ENCODE measurements at places on chromosomes 7 and 10.

- no peak for DNase-seq
These were observed 6.6 kb downstream of the GDF10 start for GRCh38 chr10:47306387-47307210.

DNA sequence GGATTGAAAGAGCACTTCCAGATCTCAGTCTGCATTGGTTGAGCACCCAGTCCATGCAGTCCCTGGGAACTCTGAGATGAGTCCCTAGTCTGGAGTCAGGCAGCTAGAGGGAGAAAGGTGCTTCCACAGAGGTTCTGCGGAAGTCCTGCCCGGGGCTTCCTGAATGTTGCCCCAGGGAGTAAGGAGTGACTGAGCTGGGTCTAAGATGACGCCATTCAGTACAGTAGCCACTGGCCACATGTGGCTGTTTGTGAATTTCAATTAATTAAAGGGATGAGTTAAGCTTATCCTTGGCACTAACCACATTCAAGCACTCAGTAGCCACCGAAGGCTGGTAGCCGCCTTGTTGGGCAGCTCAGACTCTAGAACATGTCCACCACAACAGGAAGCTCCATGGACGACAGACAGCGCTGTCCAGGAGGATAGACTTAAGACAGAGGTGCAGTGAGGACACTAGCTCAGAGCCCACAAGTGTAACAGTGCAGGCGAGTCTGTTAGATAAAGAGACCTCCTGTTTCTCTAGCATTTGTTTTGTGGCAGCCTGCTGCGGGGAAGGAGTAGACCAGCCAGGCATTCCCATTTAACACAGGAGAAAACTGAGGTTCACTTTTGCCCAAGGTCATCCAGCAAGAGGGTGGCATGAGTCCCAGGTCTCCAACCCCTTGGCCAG, 101.6 kb upstream of the PPIF start:
- DNase-seq = no peak

- no peak for DNase-seq
These were observed 12.3 kb downstream of the HYCC1 start for GRCh38 chr7:23001610-23002009.

DNA sequence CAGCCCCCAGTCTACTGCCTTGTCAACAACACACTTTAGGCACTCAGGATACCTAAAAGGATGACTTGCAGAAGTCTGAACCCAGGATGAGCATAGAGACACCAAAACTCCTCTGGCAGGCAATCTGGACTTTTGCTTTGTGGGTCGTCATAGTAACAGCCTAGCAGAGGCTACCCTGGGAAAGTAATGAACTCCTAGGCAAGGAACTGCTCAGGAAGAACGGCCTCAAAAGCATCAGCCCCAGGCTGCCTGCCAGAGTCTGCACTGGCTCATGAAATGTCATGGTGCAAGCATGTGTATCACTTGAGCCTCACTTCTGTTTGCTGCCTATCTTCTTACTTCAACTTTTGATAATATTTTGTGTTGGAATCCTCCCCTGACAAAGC, 715.1 kb downstream of the GRID1 start:
- DNase-seq = no peak

DNA sequence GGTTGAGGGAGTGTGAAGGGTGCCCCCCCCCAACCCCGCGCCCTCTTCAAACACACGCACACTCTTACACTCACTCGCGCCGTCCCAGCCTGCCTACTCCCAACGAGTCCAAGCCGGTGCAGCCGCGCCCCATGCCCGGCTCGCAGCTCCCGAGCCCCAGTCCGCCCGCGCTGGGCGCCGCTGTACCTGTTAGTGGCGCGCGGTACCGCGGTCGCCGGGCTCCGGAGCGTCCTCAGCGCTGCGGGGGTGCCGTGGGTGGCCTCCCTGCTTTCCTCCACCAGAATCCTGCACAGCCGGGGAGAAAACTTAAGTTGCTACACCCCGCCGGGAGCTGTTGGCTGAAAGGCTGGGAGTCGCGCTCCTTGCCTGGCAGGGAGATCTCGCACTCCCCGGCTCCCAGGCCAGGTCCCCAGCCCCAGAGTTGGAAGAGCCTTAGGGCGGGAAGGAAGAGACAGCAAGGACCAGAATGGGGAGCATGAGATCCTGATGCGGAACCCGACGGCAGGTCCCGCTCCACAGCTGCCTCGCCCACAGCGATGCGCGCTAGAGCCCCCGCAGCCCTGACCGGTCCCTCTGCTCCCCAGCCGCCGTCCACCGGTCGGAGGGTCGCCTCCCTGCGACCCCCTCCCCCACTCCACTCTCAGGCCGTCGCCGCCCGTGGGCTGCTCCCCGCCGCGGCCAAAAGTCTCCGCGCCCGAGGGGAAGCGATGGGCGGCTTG, 863 bp downstream of the ST8SIA6 start:
- no peak for DNase-seq

- DNase-seq = no peak
These were observed 857 bp downstream of the MEOX2 start for GRCh38 chr7:15685358-15686294.

DNA sequence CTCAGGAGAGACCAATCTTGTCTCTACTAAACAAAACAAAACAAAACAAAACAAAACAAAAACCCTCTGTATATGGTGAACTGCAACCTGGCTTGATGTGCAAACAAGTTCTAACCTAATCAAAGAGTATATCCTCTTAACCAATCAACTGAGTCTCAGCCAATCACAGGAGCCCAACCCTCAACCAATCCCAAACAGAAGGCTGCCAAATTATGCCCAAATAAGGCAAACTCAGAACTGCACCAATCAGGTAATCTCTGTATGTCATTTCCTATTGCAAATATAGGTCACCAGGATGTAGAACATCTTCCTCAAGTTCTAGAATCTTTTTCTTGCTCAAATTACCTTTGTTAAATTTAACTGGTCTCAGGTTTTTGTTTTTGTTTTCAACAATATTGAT, 5.2 kb downstream of the FAM133B start:
- no peak for DNase-seq

DNA sequence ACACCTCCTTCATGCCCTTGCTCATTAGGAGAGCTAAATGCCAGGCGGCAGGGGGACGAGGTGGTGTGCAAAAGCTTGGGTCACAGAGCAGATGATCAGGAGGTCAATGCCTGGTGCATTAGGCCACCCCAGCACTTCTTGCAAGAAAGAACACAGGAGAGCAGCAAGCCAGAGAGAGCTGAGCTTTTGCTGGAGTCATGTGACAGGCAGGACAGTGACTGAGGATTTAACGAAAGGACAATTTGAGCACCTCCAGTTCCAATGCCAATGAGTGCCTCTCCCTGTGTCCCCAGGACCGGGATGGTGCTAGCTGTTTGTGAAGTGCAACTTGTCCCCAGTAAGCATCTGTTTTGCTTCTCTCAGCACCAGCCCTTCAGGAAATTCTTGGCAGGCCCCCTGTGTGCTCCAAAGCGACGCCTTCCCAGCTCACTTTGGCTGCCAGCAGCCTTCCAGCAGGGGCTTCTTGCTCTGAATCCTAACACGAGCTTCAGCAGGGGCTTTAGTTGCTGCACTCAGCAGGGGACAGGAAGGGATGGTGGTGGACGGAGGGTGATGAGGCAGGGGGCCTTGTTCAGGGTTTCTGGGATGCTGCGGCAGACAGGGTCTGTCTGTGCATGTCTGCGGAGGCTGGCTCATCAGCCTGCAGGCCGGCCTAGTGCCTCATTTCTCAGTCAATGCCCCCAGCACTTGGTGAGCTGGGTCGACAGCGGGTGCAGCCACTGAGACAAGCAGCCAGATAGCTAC, 368.1 kb downstream of the RPS24 start:
- DNase-seq = no peak

GRCh38 chr7:2105917-2106316, 126.8 kb downstream of the MAD1L1 start:
- no peak for DNase-seq

DNA sequence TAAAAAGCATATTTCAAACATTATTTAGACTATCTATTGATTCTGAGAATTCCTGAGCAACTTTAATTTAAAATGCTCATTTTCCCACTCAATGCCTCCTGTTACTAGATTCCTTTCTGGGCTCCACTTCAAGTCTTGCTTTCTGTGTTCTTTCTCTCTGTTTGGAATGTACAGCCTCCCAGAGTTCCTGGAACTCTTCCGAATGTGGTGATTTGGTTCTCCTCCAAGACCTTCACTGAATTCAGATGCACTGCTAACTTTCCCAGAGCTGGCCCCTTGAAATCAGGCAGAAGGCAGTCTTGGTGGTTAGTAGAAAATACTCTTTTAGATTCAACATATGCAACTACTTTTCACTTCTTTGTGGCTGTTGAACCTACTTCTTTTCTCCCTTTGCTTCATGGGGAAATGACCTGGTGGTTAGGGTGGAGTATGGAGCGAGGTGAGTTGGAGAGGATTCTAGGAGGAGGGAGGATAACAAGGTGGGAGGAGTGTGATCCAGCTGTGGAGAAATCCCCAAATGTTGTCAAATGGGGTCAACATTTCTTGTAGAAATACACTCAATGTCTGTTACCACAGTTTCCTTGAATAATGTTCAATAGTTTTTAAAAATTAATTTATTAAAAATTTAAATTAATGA, 27.9 kb upstream of the CCDC7 start:
- no peak for DNase-seq

DNA sequence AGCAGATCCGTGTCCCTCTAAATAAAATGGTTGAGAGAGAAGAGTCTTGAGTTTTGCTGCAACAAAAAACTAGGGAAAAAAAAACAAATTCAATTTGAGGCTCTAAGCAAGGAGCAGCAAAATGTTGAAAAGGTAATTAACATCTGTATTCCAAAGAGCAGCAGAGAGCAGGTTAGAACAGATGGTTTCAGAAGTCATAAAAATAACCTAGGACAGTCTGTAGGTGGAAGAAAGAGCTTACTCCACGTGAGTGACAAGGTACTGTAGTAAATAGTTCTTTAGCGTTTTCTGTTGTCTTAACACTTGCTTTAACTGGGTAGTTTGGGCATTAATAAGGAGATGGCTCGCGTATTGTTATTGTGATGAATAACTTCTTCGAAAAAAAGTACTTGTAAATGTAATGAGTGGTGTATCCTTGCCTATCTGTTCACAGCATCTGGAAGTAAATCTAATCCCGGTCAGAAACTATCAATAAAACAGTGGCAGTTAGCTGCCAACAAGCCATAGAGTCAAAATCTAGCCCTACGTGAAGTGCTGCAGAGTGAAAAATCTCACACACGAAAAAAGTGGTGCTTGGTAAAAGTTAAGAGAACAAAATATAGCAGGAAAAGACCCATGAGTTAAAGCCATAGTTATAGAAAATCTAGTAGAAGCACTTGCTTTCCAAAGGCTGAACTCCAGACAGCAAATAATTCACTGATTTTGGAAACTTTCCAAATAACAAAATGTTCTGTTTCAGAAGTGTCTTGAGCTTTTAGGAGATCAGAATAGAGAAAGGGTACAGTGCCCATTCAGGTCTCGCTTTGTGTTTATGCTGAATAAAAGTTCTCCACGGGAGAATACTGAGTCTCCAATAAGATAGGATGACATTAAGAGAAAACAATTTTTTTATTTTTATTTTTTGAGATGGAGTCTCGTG, 49.3 kb upstream of the PARD3 start:
- DNase-seq = no peak

GRCh38 chr10:91589015-91589657, 43.7 kb downstream of the PPP1R3C start:
- DNase-seq = no peak

DNA sequence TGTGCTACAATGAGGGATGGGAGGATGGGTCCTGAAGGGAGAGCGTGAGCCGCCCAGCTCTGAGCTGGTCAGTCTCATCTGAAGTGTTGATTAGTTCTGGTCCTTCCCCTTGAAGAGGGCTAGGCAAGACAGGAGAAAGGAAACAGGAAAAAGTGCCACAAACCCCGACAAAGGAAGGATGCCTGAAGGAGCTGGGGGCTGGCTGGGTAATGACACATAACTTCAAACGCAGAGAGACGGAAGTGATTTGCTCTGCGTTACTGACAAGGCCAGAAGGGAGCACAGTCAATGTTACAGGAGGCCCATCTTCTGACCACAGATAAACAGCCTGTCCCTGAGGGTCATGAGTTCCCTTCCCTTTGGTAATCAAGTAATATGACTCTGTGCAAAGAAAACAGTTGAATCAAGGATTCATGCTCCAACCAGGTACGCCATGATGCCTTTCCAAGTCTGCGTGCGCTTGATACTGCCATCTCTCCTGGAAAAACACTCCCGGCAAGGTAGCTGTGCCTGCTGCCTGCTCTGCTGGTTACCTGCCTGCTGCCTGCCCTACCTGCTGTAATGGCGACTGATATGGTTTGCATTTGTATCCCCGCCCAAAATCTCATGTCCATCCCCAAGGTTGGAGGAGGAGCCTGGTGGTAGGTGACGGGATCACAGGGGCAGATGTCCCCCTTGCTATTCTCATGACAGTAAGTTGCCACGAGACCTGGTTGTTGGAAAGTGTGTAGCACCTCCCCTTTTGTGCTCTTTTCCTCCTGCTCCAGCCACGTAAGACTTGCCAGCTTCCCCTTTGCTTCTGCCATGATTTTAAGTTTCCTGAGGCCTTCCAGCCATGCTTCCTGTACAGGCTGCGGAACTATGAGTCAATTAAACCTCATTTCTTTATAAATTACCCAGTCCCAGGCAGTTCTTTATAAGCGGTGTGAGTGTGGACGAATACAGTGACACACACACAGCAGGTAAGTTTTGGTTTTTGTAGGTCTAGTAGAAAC, 57.9 kb downstream of the GRB10 start:
- no peak for DNase-seq

DNA sequence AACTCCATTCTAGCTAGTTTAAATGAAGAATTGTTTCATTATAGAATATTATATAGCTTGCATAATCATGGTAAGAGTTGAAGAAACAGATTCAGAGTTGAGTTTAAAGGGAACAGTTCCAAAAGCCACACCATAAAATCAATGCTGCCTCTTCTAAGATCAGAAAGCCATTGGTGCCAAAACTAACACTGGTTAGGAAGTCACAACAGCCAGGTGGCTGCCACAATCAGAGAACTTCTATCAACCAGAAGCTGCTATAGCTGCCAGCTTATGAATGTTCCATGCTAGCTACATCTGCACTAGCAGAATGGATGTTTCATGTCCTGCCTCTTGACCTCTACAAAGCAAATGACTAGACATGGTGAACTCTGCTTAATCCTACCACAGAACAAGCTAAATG, 583.1 kb upstream of the LRRN3 start:
- no peak for DNase-seq
